Right ventricle myocardium superior (tissue), 1 donor: ENCODE measurements at places on chromosomes 12 and 14. TPM values are rescaled to one million over a fixed set of nuclear protein-coding genes. Genes with fewer than 3 reads are reported as not detected.

DNA sequence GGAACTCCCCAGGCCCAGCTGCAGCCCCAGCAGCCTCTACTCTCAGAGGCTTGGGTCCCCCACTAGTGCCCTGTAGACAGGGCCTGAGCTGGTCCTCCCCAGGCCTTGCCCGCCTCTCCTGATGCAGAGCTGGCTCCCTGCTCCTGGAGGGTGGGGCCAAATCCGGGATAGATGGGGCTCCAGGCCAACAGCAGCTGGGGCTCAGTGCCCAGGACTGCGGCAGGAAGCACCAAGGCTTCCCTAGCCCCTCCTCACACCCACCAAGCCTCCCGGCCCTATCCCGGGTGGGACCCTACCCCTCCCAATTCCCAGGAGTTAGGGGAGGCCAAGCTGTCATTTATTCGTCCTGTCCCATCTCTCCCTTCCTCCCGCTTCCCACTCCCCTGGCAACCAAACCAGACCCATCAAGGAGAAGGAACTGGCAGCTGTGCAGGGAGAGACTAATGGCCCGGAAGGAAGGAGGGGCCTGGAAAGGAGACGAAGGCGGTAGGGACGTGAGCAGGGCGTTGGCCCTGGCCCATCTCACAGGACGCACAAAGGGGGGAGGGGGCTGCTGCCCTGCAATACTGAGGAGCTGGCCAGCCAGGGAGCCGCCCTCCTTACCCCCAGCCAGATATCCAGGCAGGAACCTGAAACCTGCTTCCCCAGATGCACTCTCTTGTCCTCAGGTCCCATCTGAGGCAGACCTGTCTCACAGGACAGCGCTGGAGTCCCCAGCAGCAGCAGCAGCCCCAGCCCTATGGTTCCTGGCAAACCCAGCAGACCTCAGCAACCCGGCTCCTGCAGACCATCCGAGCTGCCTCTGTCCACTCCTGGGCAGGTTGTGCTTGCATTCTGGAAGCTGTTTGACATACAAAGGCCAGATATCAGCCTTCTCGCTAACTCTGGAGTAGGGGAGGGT is 1.6 kb upstream of the PRPH start:
- peak; percentile 71 for DNase-seq

GRCh38 chr14:24368562-24369252 is 723 bp downstream of the NFATC4 start:
- DNase-seq = peak; percentile 71

GRCh38 chr14:31819281-31819680 is 257.8 kb upstream of the ARHGAP5 start:
- no peak for DNase-seq

GRCh38 chr12:49364989-49365388 is 2.3 kb upstream of the SPATS2 start:
- DNase-seq = no peak

DNA sequence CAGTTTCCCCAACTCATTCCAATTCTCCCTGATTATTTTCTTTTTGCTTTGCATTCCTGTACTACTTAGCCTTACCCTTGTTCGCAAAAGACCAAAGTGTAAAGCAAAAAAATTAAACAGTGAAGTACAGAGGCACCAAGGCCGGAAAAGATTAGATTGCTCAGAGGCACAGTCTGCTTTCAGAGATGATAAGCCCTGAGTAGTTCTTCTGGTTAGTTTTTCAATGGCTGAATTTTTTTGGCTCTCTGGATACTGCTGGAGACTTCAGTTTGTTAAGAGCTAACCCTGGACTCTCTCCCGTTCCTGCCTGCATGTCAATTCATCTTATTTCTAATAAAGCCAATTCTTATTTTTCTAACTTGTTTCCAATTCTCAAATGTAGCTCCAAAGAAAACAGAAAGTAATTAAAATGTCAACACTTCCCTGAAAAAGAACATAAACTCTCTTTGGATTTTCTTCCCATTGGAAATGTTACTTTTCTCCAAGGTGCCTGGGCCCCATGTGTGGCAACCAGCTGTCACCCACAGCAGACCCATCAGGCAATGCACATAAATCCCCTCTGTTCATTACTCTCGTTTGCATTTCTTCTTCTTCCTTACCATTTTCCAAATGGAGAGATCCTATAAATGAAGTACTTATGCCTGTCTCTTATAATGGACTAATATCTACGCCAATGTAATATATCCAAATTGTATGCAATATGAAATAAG is 142.8 kb downstream of the BTG1 start:
- no peak for DNase-seq

IAPP gene
- not detected for total RNA-seq
